ENCODE measurements at places on chromosomes 5 and 9.

DNA sequence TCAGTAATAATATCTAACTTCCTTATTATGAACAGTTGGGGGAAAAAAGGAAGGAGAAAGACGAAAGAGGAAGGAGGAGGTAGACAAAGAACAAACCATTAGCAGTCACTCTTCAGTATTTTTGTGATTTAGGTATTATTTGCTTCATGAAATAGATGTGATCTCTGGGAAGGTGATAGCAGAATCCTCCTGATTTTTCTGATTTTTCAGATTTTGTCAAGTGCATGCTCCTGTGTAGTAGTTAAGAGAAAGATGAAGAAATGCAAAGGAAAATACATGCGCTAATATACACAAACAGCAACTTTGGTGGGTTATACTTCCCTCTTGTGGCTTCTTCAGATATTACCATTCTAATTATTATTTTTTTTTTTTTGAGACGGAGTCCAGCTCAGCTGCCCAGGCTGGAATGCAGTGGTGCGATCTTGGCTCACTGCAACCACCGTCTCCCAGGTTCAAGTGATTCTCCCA, 31.6 kb downstream of the LMNB1 start:
- DNase-seq = no peak

- DNase-seq = no peak
Observed at GRCh38 chr9:110814159-110814558, 145.6 kb downstream of the MUSK start.

GRCh38 chr5:134370311-134370870, 978 bp upstream of the UBE2B start:
- no peak for DNase-seq

DNA sequence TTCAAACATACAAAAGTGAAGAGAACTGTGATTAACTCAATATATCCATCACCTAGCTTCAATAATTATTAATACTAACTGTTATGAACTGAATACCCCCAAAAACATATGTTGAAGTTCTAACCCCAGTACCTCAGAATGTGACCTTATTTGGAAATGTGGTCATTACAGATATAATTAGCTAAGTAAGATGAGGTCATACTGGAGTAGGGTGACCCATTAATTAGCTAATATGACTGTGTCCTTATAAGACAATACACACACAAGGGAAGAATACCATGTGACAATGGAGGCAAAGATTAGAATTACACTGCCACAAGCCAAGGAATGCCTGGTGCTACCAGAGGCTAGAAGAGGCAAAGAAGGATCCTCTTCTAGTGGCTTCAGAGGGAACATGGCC, 7.8 kb downstream of the RRAGA start:
- DNase-seq = no peak

DNA sequence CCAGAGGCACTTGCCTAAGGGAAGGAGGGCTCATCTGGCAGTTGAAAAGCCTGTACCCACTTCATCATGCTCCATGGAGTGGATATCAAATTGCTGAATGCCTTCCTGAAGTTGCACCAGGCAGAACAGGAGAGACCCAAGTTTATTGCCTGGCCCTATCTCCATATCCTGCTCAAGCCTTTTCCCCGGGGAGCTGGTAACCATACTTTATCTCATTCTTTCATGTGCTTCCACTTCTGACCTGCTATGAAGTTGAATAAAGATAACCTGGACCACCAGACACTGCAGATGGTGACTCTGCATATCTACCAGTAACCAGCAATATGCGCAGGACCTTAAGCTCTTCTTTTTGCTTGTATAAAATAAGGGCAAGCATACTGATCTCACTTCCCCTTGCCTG, 1397.5 kb upstream of the CDH6 start:
- DNase-seq = no peak

DNA sequence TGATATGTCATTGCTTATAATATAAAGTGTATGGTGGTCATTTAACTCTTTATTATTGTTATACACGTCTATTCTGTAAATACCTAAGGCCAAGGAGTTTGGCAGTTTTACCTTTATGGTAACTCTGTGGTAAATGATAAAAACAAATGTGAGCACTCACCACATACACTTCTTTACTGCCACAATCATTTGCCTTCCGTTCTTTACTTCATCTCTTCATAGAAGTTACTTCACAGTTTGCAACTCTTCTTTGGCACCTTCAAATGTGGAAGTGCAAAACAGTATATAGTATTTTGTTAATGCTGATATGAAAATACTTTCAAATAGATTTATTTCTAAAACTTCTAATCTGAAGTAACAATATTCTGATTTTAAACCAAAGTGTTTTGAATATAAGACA, 4.4 kb upstream of the MEF2C start:
- no peak for DNase-seq

DNA sequence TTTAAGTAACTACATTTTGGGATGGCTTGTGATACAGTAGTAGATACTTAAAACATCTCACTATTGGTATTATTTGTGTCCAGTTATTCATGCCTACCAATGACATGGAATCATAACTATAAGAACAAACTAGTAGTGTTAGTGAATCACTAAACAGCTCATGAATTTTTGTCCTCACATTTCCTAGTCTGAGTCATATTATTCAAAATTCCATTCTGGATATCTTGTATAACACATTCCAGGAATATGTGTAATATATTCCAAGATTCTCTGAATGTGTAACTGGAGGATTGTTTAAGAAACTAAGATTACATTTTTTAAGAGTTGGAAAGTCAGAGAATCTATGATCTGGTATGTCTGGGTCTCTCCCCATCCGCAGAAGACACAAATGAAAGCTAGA, 565.3 kb upstream of the ZNF608 start:
- DNase-seq = no peak

GRCh38 chr5:74285675-74286280, 354.8 kb downstream of the ENC1 start:
- DNase-seq = no peak

GRCh38 chr5:178388386-178389025, 155.9 kb upstream of the PHYKPL start:
- no peak for DNase-seq

GRCh38 chr9:36893911-36894310, 140.2 kb downstream of the PAX5 start:
- no peak for DNase-seq

DNA sequence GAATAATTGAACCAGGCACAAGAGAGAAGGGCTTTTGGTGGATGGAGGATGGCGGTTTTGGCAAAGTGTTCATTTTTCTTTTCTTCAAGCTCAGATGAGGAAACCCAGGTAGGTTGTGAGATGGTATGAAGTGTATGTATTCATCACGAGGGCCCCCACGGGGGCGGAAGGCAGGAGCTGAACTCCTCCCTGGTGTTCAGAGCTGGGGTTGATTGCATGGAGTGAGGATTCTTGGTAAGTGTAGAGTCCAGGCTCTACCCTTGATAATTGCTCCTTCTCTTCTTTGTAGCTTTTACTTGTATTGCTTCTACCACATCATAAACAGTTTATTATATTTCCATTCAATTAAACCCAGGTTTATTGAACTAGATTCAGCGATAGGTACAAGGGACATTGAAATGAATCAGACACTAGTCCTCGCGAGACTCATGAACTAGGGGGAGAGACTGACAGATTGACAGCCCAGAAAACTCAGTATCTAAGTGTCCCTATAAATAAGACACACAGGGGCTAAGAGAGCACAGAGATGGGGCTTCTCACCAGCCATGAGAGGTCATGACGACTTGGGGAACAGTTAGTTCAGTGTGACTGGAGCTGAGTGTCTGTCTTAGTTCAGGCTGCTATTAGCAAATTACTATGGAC, 116.7 kb upstream of the KLF4 start:
- no peak for DNase-seq

DNA sequence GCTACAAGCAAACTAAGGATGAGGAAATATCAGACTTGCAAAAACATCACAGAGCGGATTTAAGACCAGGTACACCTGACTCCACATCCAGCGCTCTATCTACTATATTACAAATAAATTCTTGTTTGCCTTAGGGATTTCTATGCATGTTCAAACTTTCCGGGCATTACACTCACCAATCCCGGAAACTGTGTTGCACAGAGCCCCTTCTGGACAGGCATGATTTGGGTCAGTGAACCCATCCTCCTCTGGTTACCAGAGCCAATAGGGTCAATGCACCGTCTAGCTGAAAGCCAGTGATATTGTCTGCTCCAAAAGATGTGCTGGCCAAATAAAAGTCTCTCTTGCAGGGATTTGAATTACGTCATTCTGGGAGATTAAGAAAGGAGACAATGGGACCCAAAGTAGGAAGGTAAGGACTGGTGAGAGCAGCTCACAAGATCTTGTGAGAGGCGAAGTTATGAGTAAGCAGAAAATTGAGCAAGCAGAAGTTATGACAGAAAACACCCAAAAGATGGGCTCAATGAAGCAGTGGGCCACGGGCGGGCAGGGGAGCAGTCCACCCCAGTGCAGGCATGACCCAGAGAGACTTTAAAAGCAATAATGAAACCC, 155.8 kb upstream of the RAI14 start:
- DNase-seq = no peak

DNA sequence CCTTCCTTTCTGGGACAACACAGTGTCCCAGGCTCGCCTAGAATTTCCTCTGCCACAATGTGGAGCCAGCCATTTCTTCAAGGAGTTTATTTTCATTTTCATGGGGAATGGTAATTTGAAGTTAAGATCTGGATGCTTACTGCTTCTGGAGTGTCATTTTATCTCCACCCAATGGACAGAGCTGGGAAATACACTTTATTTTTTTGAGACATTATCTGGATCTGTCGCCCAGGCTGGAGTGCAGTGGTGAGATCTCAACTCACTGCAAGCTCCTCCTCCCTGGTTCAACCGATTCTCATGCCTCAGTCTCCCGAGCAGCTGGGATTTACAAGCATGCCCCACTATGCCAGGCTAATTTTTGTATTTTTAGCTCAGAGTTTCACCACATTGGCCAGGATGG, 12.7 kb upstream of the THG1L start:
- DNase-seq = peak; percentile 32

DNA sequence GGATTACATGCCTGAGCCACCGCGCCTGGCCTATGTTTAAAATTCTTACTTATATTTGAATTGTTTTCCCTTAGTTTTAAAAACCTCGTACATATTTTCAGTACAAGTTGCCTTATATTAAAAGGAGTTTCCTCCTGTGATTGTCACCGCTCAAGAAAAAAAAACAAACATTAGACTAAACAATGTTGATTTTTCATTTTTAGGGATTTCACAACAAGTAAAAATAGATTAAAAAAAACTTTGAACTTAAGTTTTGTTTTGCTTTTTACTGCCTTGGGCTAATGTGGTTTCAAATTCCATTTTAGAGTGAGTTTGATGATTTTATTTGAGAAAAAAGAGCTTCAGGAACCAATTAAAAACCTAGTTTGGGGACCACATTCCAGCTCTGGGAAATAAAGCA, 1196.6 kb upstream of the CDH18 start:
- no peak for DNase-seq

GRCh38 chr5:95044096-95044495, 240.8 kb downstream of the MCTP1 start:
- DNase-seq = no peak

- no peak for DNase-seq
Observed at GRCh38 chr9:97277953-97278352, 29.5 kb upstream of the CCDC180 start.

GRCh38 chr5:141369994-141370848, at the start of gene PCDHGB3:
Gene PCDHGB3, plus strand, starts transcription at chr5:141370242. Its CDS starts 153 bp downstream, at chr5:141370395.
- no peak for DNase-seq

DNA sequence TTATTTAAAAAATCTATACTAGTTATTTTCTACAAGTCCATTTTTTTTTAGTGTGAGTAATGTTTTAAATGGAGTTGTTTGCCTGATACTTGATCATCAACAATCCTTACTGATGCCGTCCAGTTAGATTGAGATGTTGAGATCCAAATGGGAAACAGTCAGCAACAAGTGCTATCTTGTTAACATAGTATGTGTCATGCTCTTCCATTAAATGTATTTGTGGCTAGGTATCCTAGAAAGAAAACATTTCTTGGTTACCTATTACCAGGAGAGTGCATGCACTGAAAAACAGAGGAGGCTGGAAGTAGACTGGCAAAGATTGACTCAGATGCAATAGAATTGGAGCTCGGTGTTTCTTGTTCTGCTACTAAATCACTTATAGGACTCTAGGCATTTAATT, 123.4 kb upstream of the MAN2A1 start:
- no peak for DNase-seq

DNA sequence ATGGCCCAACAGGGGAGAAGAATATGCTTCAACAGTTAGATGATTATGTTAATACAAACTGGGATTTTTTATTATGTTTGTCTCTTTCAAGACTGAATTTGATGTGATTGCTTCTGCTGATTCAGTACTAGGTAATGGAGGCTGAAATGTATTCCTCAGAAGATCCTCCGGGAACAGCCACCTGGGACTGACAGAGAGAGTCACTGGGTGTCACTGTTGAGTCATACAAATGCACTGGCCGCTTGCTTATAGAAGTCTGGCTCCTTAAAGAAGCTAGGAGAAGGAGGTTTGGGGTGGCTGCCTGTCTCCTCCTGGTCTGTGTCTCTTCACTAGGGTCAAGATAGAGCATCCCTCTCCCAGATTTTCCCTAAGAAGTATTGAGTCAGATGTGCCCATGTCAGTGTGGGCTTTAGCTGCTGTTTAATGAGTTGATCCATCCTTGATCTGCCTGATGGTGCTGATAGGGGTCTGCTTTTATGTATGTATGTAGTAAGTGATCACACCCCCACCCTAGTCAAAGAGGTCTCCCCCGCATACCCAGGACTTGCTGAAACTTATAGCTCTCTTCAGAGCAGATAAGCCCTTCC, 773.4 kb downstream of the BRINP1 start:
- no peak for DNase-seq

- DNase-seq = no peak
Observed at GRCh38 chr9:133027134-133027533, 3.7 kb upstream of the GTF3C5 start.

DNA sequence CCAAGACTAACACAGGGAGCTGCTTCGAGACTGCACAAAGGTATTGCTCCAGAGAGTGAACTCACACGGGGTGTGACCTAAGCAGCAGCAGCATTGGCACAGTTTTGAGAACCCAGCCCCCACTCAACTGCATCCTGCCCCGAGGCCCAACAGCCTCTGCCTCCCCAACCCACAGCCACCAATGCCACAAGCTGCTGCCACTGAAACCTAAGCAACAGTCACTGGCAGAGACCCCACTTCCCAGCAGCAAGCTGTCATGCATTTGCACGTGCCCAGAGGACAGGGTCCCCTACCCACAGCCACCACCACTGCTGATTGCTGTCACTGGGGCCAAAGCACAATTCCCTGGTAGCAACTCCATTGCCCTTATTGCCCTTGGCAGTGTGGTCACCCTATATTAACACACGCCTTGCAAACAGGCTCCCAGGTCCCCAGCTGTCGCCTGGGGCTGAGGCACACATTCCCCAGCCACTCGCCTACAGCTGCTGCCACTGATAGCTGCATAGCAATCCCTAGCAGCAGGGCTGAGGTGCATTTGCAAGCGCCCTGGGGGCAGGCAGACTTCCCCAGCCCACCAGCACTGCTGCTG, 141.0 kb downstream of the AGTPBP1 start:
- no peak for DNase-seq

- no peak for DNase-seq
Observed at GRCh38 chr5:178454821-178455479, 135.2 kb downstream of the COL23A1 start.

- no peak for DNase-seq
Observed at GRCh38 chr5:56729488-56729887, 85.9 kb upstream of the MAP3K1 start.

GRCh38 chr5:154377754-154378533, 67.9 kb upstream of the SAP30L start:
- DNase-seq = no peak

GRCh38 chr9:77453825-77454647, 194.1 kb downstream of the GNA14 start:
- DNase-seq = no peak

Data from HuH-7.5 (cell line).